Left colon (tissue), 2 donors: ENCODE measurements at places on chromosomes 13 and 19. TPM values are rescaled to one million over a fixed set of nuclear protein-coding genes. Genes with fewer than 3 reads are reported as not detected.

Gene SIGLEC5
- not detected for total RNA-seq

- DNase-seq, result no peak
These were observed 15.4 kb upstream of the CCNP start for GRCh38 chr19:40241809-40242384.

GRCh38 chr19:34468409-34468808 lies 13.1 kb upstream of the WTIP start:
- DNase-seq, result no peak

DNA sequence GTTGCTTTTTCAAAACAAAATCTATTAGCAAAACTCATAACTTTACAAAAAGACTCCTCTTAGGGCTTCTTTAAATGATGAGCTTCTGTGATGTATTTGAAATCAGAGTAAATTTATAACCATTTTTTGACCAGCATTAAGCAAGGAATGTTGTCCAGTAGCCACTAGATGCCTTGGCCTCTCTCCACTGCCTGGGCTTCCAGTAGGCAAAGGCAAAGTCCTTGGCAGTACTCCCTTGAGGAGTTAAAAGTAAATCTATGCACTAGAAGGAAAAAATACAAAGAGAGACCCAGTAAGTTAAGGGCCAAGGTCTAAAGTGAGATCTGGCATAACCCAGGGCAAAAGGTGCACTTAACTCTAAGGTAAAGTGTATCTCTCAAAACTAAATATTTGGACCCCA lies 9.5 kb downstream of the SERPINE3 start:
- DNase-seq, result no peak
